ENCODE measurements at places on chromosomes 1 and 21.

- no peak for DNase-seq
Measured at GRCh38 chr1:3244025-3244926, 175.3 kb downstream of the PRDM16 start.

DNA sequence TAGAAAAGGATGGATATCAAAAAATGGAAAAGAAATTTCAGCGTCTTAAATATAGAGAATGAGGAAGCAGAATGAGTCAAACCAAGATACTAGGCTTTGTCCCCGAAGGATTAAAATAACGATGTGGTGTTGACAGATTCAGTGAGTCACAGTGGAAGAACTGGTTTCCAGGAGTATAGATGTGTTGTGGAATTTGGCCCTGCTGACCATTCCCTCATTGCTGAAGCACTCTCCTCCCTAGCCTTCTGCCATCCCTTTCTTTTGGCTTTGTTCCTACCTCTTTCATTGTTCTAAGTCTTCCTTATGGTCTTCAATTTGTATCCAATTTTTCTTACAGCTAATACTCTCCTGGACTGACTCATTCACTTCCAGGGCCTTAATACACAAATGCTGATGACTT lies 23.1 kb upstream of the USP25 start:
- DNase-seq, result peak; percentile 77

- DNase-seq, result no peak
Measured at GRCh38 chr1:246775531-246776385, 51.5 kb downstream of the SCCPDH start.

DNA sequence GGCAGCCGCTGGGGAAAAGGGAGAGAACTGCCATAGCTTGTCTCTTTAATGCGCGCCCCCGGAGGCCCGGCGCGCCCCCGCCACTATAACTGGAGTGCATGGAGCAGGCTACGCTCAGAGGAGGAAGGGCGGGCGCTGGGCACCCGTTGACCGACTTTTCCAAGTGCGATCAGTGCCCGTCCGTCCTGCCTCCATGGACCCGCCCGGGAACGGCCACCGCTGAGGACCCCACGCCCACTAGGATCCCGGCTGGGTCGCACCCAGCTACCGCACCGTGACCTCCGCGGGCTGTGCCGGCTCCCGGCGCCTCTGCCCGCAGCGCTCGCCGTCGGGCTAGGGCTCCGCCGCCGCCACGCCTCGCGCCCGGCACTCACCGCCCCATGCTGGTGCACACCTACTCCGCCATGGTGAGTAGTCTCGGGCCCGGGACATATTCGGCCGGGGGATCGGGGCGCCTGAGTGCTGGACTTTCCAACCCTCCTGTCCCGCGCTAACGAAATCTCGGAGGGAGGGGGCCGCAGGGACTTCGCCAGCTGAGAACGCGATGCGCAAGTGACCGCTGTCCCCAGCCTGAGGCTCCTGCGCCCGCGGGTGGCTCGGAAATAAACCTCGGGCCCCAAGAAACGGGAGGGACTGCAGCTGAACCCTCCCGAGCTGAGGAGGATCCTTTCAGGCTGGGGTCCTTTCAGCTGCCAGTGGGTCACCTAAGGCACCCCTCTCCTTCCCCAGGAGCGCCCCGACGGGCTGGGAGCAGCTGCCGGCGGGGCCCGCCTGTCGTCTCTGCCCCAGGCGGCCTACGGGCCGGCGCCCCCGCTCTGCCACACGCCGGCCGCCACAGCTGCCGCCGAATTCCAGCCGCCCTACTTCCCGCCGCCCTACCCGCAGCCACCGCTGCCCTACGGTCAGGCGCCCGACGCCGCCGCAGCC lies at the start of gene TFAP2E:
Gene TFAP2E, plus strand, starts transcription at position 117 of the 927 bp plus-strand sequence. Its CDS starts 264 bp downstream, at position 381.
- no peak for DNase-seq

- DNase-seq, result no peak
Measured at GRCh38 chr1:166980383-166980782, 5.0 kb upstream of the ILDR2 start.

DNA sequence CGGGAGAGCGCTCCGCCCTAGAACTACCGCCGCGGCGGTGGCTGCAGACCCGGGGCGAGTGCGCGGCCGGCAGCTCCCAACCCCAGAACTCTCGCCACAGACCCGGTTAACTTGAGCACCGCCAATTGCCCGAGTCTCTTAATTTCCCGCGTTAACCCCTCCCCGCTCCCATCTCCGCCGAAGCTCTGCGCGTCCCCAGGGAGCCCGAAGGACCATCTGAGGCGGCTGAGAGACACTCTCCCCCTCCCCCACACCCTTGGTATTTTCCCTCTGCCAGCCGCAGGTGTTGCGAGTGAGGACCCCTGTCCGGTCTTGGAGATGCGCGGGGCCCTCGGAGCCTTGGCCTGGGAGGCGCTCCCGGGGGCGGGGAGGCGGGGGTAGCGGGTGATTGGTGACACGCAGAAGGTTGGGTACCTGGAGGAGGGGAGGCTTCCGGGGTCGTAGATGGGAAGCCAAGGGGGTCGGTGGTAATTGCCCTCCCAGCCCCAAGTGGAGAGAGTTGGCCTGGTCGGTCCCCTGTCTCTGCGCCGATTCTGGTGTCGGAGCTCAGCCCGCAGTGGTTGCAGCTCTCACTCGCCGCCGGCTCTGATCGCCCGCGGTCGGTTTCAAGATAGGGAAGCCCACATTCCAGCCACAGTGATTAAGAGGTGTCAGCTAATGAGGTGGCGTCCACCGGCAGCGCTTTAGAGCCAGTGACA lies 858 bp upstream of the SUSD4 start:
- no peak for DNase-seq

DNA sequence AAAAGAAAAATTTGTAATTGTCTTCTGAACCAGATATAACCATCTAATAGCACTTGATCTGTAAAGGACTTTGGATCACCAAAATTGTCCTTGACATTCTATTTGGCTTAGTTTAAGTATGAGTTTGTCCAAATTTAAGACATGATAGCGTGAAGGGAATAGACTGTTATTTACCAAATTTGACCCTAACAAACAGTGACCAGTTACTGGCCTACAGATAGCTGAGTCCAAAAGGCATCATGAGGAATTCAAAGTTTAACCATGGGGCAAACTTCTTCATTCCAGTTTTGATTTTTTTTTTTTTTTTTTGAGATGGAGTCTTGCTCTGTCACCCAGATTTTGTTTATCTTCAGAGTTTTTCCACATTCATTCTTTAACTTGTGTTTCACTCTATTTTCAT lies 38.5 kb downstream of the CLIC4 start:
- no peak for DNase-seq

DNA sequence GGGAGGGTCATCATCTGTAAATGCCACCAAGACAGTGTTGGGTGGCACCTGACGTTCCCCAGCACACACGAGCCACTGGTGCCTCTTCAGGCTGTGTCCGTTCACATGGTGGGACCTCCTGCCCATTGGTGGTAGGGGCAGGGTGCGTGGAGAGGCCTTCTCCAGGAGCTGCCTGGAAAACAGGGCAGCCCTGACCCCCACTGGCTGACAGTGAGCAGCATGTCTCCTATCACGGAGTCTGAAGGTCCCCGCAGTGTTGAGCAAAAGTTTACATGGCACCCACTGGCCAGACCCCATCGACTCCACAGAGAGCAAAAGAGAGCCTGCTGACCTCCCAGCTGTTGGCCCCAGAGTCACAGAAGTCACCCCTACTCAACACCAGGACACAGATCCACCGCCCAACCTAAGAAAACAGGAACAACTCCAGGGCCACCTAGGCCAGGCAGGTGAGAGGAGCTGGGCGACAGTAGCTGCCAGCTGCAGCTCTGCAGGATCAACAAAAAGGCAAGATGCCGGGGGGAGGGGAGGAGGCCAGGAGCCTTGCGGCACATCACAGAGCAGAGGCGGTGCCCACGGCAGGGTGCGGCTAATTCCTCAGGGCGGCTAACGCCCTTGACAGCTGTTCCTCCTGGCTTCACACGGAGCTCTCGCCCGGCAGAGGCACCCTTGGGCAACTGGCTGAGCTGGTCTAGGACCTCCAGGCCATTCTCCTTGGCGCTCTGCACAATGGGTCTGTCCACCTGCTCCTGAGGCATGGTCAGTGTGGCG lies 14.4 kb upstream of the IFI6 start:
- DNase-seq, result no peak
